Urinary bladder (tissue), 4 donors: ENCODE measurements at places on chromosomes 6 and 20. TPM values are rescaled to one million over a fixed set of nuclear protein-coding genes. Genes with fewer than 3 reads are reported as not detected.

The VSX1 gene
- not detected for total RNA-seq

The BACH2 gene
- total RNA-seq = 7.5 TPM

The FAM229B gene
- total RNA-seq = 27.8 TPM

DNA sequence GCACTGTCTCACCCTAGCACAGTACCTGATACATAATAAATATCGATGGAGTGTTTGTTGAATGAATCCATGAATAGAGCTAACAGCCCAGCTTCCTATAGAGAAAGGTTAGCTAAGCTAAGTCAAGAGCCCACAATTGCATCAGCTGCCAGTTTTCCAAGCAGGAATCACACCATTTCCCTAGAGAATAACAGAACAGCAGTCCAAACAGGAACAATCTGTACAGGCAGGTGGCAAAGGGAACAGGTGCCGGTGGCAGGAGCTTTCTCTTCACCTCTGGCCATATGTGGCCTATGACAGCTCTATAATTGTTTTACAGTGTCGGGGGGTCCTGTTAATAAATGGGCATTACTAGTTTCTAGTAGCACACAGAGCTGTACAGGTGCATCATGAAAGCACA is 38.8 kb downstream of the ISM1 start:
- DNase-seq = no peak

GRCh38 chr6:96795481-96795880 is 41.8 kb downstream of the GPR63 start:
- no peak for DNase-seq

DNA sequence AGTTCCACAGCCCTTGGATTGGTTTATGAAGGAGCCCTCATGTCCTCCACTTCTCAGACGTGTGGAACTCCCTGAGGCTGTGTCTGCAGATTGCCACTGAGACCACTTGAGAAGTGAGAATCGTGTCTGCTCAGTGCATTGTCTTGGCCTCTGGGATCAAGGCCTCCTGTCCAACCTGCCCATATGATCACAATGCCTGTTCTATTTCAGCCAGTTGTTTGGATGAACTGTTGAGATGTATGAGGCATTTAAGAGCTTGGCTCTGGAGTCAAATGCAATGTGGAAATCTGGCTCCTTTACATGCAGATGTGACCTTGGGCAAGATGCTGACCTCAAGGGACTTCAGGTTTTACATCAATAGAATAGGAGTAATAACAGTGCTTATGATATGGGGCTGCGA is 125.9 kb downstream of the SLC24A3 start:
- DNase-seq = no peak

- no peak for DNase-seq
These were observed at the start of gene PRR18 for GRCh38 chr6:166308033-166308768. TSS of gene PRR18 (minus strand) at chr6:166308392. CDS start at chr6:166308142, 250 bp downstream.

- DNase-seq = no peak
These were observed 6.5 kb upstream of the NPBWR2 start for GRCh38 chr20:64113796-64114355.
